ENCODE measurements at places on chromosomes 11 and 22.

DNA sequence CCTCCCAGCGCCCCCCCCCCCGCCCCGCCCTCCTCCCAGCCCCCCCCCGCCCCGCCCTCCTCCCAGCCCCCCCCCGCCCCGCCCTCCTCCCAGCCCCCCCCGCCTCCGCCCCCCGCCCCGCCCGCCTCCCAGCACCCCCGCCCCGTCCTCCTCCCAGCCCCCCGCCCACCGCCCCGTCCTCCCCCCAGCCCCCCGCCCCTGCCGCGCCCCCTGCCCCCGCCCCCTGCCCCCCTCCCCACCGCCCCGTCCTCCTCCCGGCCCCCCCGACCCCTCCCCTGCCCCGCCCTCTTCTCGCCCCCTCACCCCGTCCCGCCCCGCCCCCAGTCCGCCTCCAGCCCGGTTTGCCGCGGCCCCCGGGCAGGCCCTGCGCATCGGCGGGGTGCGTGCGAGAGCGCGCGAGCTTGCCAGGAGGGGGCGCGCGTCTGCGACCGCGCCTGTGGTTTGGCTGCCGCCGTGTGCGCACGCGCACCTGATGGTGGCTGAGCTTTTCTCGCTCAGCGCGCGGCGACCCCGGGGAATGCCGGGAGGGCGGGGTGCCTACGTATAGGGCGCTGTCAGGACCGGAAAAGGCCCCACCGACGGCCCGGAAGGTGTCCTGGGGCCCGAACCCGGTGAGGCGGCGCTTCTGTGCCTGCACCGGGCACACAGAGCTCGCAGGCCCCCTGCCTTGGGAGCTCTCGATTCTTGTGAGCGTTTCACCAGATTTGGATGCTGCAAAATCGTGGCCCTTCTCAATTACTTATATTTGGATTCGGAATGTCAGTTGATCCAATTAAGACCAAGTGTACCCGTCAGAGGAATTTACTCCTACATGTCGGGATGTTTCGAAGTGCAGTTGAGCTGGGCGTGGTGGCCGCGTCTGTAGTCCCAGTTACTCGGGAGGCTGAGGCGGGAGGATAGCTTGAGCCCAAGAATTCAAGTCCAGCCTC is 501 bp upstream of the TTLL12 start:
- peak; percentile 80 for DNase-seq

DNA sequence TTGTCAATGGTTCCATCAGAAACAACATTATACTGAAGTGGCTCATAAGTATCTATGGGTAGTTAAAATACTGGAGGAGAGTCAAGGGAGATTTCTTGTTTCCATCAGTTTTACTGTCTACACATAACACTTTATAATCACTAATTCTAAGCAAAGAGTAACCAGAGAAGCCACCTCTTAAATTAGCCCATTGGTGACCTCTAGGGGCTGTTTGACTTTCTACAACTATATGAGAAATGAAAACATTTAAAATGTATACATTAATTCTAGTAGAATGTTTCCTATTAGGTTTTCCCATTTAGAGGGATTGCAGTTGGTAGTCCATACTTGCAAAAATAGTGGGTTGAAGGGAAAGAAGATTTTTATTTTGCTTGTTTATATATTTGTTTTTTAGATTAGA is 504.3 kb downstream of the FAM181B start:
- peak; percentile 5 for DNase-seq

DNA sequence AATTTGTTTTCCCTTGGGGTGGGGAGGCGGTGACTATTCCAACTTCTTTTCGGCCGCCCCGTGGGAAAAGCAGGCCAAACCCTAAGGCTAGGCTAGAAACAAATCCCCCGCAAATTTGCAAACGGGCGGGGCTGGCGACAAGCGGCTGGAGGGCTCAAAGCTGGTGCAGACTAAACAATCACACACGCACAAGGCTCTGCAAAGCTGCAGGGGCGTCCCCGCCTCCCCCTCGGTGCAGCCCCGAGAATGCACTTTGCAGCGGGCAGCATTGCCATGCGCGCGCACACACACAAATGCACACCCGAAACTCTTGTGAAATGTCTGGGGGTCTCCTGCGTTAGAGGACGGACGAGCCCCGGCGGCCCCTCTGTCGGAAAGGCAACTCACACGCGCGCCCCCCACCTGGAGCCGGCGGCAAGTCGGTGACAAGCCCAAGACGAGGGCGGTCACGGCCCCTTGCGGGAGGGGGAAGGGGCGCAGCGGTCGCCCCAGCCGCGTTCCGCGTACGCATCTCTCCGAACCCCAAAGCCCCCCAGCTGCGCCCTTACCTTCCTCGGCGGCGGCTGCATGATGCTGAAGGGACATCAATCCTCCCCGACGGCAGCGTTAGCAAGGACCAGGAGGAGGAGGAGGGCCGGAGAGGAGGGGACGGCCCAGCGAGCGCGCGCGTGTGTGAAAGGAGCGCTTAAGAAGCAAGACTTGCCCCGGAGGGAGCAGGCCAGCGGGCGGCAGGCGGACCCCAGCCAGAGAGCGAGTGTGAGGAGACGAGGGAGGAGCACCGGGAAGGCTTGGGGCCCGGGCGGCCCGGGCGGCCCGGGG is 600 bp downstream of the FCHSD2 start:
- peak; percentile 48 for DNase-seq

DNA sequence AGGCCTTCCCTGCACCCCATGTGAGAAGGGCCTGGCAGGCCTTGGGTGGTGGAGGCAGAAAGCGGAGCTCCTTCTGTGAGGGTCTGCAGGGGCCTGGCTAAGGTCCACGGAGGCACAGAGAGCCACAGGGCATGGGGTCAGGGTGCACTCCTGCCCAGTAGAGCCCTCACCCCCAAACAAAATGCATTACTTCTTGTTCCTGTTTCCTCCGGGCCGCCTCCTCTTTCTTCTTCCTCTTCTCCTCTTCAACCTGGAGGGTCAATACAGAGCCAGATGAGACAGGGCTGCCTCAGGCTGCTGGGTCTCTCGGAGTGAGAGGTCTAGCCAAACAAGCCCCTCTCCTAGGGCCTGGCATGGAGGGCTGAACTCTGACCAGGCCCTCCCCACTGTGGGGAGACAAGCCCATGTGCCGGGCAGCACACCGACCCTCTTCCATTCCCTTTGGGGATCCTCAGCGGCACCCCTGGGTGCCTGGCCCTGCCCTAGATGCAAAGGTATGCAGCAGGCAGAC is 10.3 kb upstream of the NAP1L4 start:
- DNase-seq = no peak

GRCh38 chr11:107856981-107857517 is 1.5 kb downstream of the SLC35F2 start:
- no peak for DNase-seq

GRCh38 chr11:15944460-15944859 is 411.9 kb downstream of the SOX6 start:
- no peak for DNase-seq

GRCh38 chr22:30313527-30314363 is 13.0 kb downstream of the TBC1D10A start:
- DNase-seq = peak; percentile 56

GRCh38 chr22:17810570-17811116 is 36.4 kb upstream of the BID start:
- DNase-seq = no peak
